ENCODE measurements at places on chromosomes 11 and 22.
A peak's percentile ranks its signal among the peaks of the same experiment; 100 is the strongest.

GRCh38 chr11:69293819-69294505 lies at the start of gene MYEOV:
TSS of gene MYEOV (plus strand) at chr11:69294155. CDS start at chr11:69295355, 1,200 bp downstream.
- no peak within 1 kb of the TSS for H3K4me3 ChIP-seq
- DNase-seq = no peak
- peaks cover 67% of the 10 kb centered on the region for H3K4me1 ChIP-seq
- H3K36me3 ChIP-seq = no peaks in the 10 kb centered on the region
- no peak within 1 kb of the TSS for H3K27ac ChIP-seq
- no peaks in the 10 kb centered on the region for H3K27me3 ChIP-seq

GRCh38 chr11:126355926-126356897 lies 726 bp downstream of the ST3GAL4 start:
- no peaks in the 10 kb centered on the region for H3K36me3 ChIP-seq
- DNase-seq = peak; percentile 1
- no peak overlapping the region for H3K27ac ChIP-seq
- no peaks in the 10 kb centered on the region for H3K27me3 ChIP-seq
- H3K4me3 ChIP-seq = peak overlapping the region; percentile 56
- H3K4me1 ChIP-seq = peaks cover 23% of the 10 kb centered on the region

- no peak for DNase-seq
- no peak overlapping the region for H3K4me3 ChIP-seq
- H3K27me3 ChIP-seq = no peaks in the 10 kb centered on the region
Observed at GRCh38 chr22:37741312-37741795, 44.5 kb downstream of the TRIOBP start.

DNA sequence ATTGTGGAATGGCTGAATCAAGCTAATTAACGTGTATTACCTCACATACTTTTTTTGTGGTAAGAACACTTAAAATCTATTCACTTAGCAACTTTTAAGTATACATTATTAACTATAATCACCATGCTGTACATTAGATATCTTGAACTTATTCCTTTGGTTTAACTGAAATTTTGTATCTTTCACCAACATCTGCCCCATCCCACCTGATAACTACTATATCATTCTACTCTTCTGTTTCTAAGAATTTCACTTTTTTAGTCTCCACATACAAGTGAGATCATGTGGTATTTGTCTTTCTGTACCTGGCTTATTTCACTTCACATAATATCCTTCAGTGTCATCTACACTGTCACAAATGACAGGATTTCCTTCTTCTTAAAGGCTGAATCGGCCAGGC lies 17.1 kb upstream of the VWA5A start:
- H3K4me3 ChIP-seq = no peak overlapping the region
- no peak overlapping the region for H3K27ac ChIP-seq
- H3K36me3 ChIP-seq = no peaks in the 10 kb centered on the region
- H3K4me1 ChIP-seq = no peaks in the 10 kb centered on the region

GRCh38 chr22:39212721-39213376 lies 31.9 kb downstream of the PDGFB start:
- no peak for DNase-seq
- no peak overlapping the region for H3K27ac ChIP-seq
- no peaks in the 10 kb centered on the region for H3K36me3 ChIP-seq
- H3K4me3 ChIP-seq = no peak overlapping the region

DNA sequence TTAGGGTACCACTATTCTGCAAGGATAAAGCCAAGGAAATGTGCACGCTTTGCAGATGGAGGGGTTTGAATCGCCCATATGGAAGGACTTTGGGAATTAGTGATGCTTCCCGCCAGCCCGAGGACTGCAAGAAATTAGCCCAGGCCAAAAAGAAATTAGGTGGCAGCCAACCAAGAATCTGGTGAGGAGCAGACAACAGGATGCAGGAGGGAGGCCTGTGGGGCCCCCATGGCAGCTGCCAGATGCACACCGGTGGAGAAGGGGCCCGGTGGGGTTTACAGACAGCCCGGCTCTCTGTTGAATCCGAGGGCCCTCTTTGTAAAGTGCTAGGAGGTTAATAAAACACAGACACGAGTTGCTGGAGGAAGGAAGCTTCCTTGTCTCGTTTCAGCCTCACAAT lies 73.5 kb downstream of the TIMP3 start:
- H3K4me1 ChIP-seq = no peaks in the 10 kb centered on the region
- H3K4me3 ChIP-seq = no peak overlapping the region
- no peak overlapping the region for H3K27ac ChIP-seq

GRCh38 chr11:31106968-31107576 lies 262.5 kb downstream of the DCDC1 start:
- no peak overlapping the region for H3K27ac ChIP-seq
- peak; percentile 29 for DNase-seq
- no peak overlapping the region for H3K4me3 ChIP-seq
- no peaks in the 10 kb centered on the region for H3K36me3 ChIP-seq
- no peaks in the 10 kb centered on the region for H3K27me3 ChIP-seq

- peaks cover 61% of the 10 kb centered on the region for H3K4me1 ChIP-seq
- peak overlapping the region; percentile 67 for H3K27ac ChIP-seq
- H3K36me3 ChIP-seq = no peaks in the 10 kb centered on the region
- peak overlapping the region; percentile 62 for H3K4me3 ChIP-seq
Observed at GRCh38 chr22:50548040-50548920, 2.6 kb downstream of the KLHDC7B start.

DNA sequence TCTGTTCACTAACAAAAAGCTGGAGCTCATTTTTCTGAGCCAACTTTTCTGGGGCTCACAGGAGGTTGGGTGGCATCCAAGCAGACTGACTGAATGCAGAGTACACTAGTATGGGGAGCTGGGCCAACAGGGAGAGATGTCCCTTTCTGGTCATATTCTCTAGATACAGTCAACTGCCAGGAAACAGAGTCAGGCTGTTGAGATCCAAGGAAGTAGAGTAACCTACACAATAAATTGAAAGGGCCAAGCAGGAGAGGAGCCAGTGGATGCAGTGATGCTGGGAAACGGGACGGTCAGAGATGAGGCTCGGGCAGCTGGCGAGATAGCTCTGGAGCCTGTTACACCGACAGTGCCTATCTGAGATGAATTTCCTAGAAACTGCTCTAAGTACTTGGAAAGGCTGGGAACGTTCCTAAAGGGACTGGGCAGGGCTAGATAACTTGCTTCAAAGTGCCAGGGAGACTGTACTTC lies 71.1 kb downstream of the LARGE2 start:
- no peak for DNase-seq
- no peaks in the 10 kb centered on the region for H3K4me1 ChIP-seq
- H3K27me3 ChIP-seq = no peaks in the 10 kb centered on the region
- no peak overlapping the region for H3K27ac ChIP-seq
- H3K4me3 ChIP-seq = no peak overlapping the region
- no peaks in the 10 kb centered on the region for H3K36me3 ChIP-seq

DNA sequence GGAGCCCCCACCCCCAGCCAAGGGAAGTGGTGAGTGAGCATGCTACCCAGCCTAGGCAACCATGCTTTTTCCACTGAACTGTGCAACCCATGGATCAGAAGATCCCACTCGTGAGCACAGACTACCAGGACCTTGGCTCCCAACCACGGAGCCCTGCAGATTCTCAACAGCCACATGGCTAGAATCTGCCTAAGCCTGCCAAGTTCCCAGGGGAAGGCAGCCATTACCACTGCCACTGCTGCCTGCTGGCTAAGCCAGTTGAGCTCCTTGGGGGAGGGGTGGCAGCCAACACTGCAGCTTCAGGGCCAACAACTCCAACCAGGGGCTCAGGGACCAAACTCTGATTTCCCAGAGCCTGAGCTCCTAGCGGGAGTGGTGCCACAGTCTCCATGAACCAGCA lies 195.8 kb downstream of the DLG2 start:
- H3K27ac ChIP-seq = no peak overlapping the region
- H3K4me3 ChIP-seq = no peak overlapping the region
- H3K4me1 ChIP-seq = no peaks in the 10 kb centered on the region
- H3K27me3 ChIP-seq = no peaks in the 10 kb centered on the region
- H3K36me3 ChIP-seq = no peaks in the 10 kb centered on the region
- no peak for DNase-seq

DNA sequence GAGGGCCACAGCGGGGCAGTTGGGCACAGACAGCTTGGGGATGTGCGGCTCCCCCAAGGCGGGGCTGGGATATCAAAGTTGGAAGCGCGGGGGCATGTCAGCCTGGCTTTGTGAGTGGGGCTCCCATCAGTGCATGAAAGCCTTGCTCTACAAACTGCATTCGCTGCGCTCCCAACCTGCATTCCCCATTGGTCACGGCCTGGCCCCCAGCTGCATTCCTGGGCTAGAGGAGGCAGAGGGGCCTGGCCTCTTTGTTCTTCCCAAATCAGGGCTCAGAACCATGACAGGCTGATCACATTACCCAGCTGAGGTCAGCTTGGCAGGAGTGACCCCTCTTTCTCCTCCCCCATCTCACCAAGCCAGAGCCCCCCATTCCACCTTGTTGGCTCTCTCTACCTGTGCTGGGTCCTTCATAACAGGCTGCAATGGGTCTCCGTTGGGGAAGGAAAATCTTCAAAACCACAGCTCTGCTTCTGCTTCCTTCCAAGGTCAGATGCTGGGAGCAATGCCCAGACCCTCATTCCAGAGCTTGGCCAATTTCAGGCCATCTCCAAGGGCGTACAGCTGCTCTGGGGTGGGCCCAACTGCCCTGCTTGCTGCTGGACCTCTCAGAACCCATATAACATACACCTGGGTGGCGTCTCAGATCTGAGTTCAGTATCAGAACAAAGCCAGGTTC lies 38.7 kb upstream of the CDON start:
- H3K4me1 ChIP-seq = no peaks in the 10 kb centered on the region
- no peaks in the 10 kb centered on the region for H3K27me3 ChIP-seq
- H3K36me3 ChIP-seq = no peaks in the 10 kb centered on the region
- no peak overlapping the region for H3K27ac ChIP-seq

GRCh38 chr22:44773082-44773481 lies 20.7 kb downstream of the ARHGAP8 start:
- H3K27ac ChIP-seq = no peak overlapping the region
- H3K4me1 ChIP-seq = no peaks in the 10 kb centered on the region
- no peaks in the 10 kb centered on the region for H3K36me3 ChIP-seq

GRCh38 chr11:68039526-68040086 lies 781 bp downstream of the TCIRG1 start:
- H3K36me3 ChIP-seq = peaks cover 37% of the 10 kb centered on the region
- H3K27ac ChIP-seq = peak overlapping the region; percentile 77
- H3K27me3 ChIP-seq = no peaks in the 10 kb centered on the region
- DNase-seq = no peak

DNA sequence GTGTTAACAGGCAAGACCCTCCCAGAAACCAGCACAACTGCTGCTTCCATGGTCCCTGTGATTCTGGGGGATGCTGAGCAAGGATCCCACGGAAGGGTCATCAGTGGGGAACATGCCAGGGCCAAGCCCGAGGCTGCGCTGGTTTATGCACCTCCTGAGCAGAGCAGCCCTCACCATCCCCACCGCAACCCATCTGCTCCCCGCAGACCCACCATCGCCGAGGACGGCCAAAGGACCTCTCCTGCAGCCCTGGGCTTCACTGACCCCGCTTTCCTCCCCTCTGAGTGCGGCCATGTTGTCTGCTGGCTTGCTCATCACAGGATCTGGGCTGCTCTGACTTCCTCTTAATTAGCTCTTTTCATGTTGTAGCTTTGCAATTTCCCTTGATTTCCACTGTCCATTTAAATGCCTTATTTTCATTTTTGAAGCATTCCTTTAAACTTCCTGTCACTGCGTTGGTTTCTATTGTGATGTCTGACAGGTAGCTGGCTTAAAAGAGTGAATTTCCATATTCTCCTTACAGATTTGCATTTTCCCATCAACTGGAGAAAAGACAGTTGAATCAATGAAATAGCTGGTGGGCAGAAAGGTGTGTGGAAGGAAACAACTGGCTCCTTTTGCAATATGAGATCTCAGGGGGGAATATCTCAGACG lies 14.9 kb downstream of the TP53AIP1 start:
- no peak overlapping the region for H3K4me3 ChIP-seq
- no peak for DNase-seq
- no peak overlapping the region for H3K27ac ChIP-seq
- no peaks in the 10 kb centered on the region for H3K36me3 ChIP-seq

DNA sequence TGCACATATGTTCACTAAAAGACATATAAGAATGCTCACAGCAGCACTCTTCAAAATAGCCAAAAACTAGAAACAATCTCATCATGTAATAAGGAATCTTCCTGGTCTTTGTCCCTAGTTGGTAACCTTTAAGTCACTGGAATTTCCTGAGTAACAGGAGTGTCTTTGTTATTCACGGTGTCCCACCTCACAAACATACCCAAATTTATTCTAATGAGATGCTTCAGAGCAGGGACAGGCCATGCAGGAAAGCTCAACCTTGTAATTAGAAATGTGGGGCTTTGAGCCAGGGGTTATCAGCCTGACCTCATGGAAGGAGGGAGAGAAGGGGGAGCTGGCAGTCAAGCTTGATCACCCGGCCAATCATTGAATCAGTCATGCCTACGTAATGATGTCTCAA lies 40.3 kb upstream of the NFRKB start:
- peaks cover 17% of the 10 kb centered on the region for H3K36me3 ChIP-seq
- no peaks in the 10 kb centered on the region for H3K4me1 ChIP-seq
- H3K4me3 ChIP-seq = no peak overlapping the region

DNA sequence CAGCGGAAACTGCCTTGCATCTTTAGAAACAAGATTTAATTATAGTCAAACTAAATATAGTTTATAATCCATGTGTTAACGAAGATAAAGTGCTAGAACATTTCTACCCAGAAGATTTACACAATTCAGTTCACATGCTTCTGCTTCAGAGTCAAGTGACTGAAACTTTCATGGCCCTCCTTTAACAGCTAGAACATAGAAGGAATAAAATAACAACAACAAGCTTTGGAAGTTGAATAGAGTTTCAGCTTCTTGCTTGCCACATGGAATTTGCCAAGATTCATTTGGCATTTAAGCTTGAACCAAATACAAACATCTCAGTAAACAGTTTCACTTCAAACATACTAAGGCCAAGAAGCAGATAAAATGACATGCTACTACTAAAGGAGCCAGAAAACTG lies 676.3 kb upstream of the ANO3 start:
- H3K27me3 ChIP-seq = no peaks in the 10 kb centered on the region
- H3K36me3 ChIP-seq = no peaks in the 10 kb centered on the region
- H3K4me1 ChIP-seq = no peaks in the 10 kb centered on the region
- H3K27ac ChIP-seq = no peak overlapping the region
- no peak overlapping the region for H3K4me3 ChIP-seq

DNA sequence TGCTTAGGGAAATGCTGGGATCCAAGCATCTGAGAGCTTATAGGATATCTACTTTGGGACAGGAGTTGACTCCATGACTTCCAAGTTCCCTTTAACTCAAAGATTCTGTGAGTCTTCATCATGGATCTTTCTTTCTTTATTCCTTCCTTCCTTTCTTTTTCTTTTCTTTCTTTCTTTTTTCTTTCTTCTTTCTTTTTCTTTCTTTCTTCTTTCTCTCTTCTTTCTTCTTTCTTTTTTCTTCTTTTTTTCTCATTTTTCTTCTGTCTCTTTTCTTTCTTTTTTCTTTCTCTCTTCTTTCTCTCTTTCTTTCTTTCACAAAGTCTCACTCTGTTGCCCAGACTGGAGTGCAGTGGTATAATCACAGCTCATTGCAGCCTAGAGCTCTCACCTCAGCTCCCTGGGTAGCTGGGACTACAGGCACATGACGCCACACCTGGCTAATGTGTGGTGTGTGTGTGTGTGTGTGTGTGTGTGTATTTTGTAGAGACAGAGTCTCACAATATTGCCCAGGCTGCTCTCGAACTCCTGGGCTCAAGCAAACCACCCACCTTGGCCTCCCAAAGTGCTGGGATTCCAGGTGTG lies 5.4 kb upstream of the MICAL3 start:
- no peak for DNase-seq
- peaks cover 2% of the 10 kb centered on the region for H3K4me1 ChIP-seq
- H3K36me3 ChIP-seq = no peaks in the 10 kb centered on the region
- H3K27ac ChIP-seq = no peak overlapping the region
- peaks cover 12% of the 10 kb centered on the region for H3K27me3 ChIP-seq

Data from CD4-positive, alpha-beta T cell (primary cell).